Liver (tissue), 10 donors: ENCODE measurements at places on chromosomes 4 and X.

DNA sequence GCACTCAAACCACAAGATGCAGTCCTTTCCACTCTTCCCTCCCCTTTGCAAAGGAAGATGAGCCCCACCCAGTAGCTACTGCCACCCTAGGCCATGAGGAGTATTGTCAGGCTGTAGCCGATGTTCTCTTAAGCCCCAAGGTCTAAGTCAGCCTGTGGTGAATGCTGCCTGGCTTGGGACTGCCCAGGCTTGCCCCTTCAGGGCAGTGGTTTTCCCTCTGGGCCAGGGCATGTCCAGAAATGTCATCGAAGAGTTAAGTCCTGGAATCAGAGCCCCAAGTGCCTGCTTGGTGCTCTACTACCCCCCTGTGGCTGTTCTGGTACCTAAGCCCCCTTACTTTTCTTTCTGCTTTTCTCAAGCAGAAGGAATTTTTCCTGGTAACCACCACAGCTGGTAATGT lies 11.8 kb upstream of the PGK1 start:
- DNase-seq, result no peak
- H3K36me3 ChIP-seq, result no peaks in the 10 kb centered on the region
- no peak overlapping the region for H3K4me3 ChIP-seq
- H3K4me1 ChIP-seq, result no peaks in the 10 kb centered on the region
- H3K27me3 ChIP-seq, result no peaks in the 10 kb centered on the region
- H3K27ac ChIP-seq, result no peak overlapping the region

GRCh38 chr4:110248831-110249253 lies 50.4 kb upstream of the ELOVL6 start:
- H3K27ac ChIP-seq, result no peak overlapping the region
- H3K36me3 ChIP-seq, result no peaks in the 10 kb centered on the region
- no peak overlapping the region for H3K4me3 ChIP-seq
- DNase-seq, result peak; percentile 63
- H3K4me1 ChIP-seq, result peaks cover 23% of the 10 kb centered on the region
- H3K27me3 ChIP-seq, result no peaks in the 10 kb centered on the region

DNA sequence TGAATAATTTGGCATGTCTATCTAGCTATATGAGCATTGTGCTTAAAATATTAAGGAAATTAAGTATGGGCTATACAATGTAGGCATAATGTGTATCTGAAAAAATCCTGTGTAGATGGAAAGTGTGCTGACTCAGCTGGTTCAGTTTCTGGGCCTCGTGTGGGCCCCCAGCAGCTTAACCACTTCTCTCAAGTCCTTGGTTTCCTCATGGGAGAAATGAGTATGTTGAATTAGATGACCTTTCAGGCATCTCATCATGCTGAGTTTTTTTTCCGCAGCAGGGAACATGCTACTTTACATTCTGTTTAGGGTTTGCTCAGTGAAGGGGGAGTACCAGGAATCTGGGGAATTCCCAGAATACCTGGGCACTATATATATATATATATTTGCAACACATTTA lies 30.5 kb downstream of the RHOH start:
- no peaks in the 10 kb centered on the region for H3K36me3 ChIP-seq
- no peak overlapping the region for H3K4me3 ChIP-seq
- no peak overlapping the region for H3K27ac ChIP-seq
- no peak for DNase-seq
- H3K4me1 ChIP-seq, result no peaks in the 10 kb centered on the region

DNA sequence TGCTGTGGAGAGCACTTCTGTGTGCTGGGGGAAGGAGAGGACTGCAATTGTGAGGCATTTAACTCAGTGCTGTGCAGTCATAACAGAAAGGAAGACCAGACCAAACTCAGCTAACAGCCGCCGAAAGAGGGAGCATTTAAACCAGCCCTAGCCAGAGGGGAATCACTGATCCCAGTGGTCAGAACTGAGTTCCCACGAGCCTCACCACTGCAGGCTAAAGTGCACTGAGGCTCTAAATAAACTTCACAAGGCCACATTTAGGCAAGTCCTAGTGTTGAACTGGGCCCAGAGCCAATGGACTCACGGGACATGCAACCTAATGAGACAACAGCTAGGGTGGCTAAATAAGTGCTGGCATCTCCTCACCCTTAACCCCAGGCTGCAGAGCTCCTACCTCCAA lies 20.4 kb downstream of the IQCM start:
- H3K4me1 ChIP-seq, result peaks cover 2% of the 10 kb centered on the region
- no peaks in the 10 kb centered on the region for H3K36me3 ChIP-seq
- no peak overlapping the region for H3K4me3 ChIP-seq
- H3K27me3 ChIP-seq, result no peaks in the 10 kb centered on the region
- no peak overlapping the region for H3K27ac ChIP-seq

- H3K4me3 ChIP-seq, result no peak overlapping the region
- H3K4me1 ChIP-seq, result no peaks in the 10 kb centered on the region
- no peak for DNase-seq
- H3K36me3 ChIP-seq, result no peaks in the 10 kb centered on the region
- H3K27ac ChIP-seq, result no peak overlapping the region
- no peaks in the 10 kb centered on the region for H3K27me3 ChIP-seq
Measured at GRCh38 chr4:163878336-163879121, 384.0 kb downstream of the TMA16 start.

GRCh38 chrX:109873983-109874382 lies 128.9 kb upstream of the TMEM164 start:
- no peak for DNase-seq
- H3K27me3 ChIP-seq, result no peaks in the 10 kb centered on the region
- no peak overlapping the region for H3K27ac ChIP-seq
- no peaks in the 10 kb centered on the region for H3K36me3 ChIP-seq

DNA sequence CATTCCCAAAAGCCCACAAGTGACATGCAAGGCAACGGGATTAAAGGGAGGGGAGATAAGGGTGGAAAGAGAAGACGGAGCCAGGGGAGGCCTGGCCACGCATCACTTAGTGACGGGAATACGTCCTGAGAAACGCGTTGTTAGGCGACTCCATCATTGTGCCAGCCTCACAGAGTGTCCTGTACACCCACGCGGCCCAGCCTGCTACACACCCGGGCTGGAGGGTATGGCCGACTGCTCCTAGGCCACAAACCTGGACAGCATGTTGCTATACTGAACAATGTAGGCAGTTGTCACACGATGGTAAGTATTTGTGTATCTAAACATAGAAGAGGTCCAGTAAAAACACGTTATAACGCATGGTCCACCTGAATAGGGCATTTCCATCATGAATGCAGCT lies 23.4 kb downstream of the NSG1 start:
- no peaks in the 10 kb centered on the region for H3K4me1 ChIP-seq
- no peaks in the 10 kb centered on the region for H3K36me3 ChIP-seq

DNA sequence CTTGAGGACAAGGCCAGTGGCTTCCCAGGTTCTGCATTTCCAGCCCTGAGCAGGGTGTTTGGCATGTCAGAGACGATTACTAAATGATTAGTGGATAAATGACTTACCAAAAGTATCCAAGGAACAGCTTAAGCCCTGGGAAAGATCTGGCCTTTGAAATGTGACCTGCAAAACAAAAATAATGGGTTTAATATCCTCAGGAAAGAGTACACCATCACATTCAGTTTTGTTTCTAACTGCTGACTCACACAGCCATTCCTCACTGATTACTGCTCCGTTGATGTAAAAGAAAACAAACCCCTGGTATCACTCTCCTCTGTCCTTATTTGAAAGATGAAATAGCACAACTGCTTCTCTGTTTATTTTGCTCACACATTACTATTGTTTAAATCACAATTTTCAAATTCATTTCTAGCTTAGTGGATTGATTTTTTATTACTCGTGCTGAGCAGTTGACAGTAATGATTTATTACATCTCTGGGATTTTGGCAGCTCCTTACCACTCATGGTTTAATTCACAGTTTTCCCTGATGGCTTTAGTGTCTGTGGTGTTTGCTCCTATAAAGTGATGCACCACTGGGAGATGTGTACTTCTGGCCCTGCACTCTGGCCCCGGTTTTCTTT lies 117.0 kb downstream of the CBLL2 start:
- H3K4me1 ChIP-seq, result no peaks in the 10 kb centered on the region
- no peak overlapping the region for H3K4me3 ChIP-seq
- DNase-seq, result no peak
- no peak overlapping the region for H3K27ac ChIP-seq

DNA sequence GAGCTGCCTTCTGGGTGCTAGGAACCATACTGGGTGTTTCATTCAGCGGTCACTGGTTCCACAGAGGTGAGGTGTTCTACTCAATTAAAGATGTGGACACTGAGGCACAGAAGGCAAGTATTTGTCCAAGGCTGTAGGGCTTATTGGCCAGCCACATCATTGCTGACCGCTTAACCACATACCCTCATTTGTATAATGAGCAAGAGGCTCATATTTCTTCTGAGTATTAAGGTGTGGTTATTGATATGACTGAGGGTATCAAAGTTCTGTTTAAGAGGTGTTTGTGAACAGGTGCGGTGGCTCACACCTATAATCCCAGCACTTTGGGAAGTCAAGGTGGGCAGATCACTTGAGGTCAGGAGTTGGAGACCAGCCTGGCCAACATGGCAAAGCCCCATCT lies 14.3 kb downstream of the RNF4 start:
- H3K4me3 ChIP-seq, result no peak overlapping the region
- no peak overlapping the region for H3K27ac ChIP-seq
- H3K27me3 ChIP-seq, result no peaks in the 10 kb centered on the region
- DNase-seq, result no peak
- H3K36me3 ChIP-seq, result no peaks in the 10 kb centered on the region

DNA sequence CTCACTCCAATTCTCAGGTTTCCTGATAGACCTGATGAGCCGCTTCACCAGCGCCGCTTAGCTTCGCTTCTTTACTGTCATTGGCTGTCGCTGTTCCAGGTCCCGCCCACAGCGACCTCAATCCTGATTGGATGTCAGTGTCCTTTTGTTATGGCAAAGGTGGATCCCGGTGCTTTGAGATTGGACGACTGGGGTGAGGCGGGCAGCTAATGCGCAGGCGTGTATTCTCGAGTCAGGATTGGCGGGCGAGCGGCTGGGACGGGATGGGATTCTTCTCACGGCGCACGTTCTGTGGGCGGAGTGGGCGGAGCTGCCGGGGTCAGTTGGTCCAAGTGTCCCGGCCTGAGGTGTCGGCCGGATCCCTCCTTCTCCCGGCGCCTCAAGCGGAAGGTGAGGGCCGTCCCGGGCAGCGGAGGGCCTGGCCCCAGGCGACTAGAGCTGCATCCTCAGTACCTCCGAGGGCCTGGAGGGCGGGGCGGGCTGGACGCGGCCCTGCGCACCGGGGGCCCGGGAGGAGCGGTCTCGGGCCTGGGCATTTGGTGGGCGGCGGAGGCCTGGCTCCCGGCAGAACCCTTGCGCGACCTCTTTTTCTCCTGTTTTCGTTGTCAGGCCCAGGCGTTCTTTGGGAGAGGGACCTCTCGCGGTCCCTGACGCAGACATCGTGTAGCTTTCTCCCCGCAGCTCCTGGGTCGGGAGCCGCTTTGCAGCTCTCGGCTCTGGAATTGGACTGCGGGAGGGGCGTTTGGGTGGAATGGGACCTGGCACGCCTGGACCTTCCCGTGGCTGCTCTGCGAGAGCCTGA lies at the start of gene SCOC:
TSS of gene SCOC (plus strand) at position 319 of the 802 bp plus-strand sequence. CDS start 5,525 bp downstream, outside the sequence.
- no peaks in the 10 kb centered on the region for H3K36me3 ChIP-seq
- H3K27ac ChIP-seq, result peak within 1 kb of the TSS; percentile 89
- H3K4me3 ChIP-seq, result peak within 1 kb of the TSS; percentile 89

- H3K27ac ChIP-seq, result no peak overlapping the region
- no peaks in the 10 kb centered on the region for H3K4me1 ChIP-seq
- no peaks in the 10 kb centered on the region for H3K27me3 ChIP-seq
Measured at GRCh38 chrX:97229318-97229717, 345.6 kb downstream of the RPA4 start.

GRCh38 chr4:111269439-111269838 lies 646.6 kb upstream of the PITX2 start:
- no peaks in the 10 kb centered on the region for H3K4me1 ChIP-seq
- H3K4me3 ChIP-seq, result no peak overlapping the region
- no peaks in the 10 kb centered on the region for H3K27me3 ChIP-seq
- H3K36me3 ChIP-seq, result no peaks in the 10 kb centered on the region
- no peak for DNase-seq
- H3K27ac ChIP-seq, result no peak overlapping the region

GRCh38 chrX:125291124-125291523 lies 28.5 kb upstream of the TEX13C start:
- peaks cover 2% of the 10 kb centered on the region for H3K4me1 ChIP-seq
- H3K4me3 ChIP-seq, result no peak overlapping the region
- DNase-seq, result no peak
- no peaks in the 10 kb centered on the region for H3K27me3 ChIP-seq

GRCh38 chr4:106618956-106619355 lies 250.4 kb upstream of the GIMD1 start:
- H3K4me1 ChIP-seq, result no peaks in the 10 kb centered on the region
- no peak for DNase-seq
- no peak overlapping the region for H3K4me3 ChIP-seq

DNA sequence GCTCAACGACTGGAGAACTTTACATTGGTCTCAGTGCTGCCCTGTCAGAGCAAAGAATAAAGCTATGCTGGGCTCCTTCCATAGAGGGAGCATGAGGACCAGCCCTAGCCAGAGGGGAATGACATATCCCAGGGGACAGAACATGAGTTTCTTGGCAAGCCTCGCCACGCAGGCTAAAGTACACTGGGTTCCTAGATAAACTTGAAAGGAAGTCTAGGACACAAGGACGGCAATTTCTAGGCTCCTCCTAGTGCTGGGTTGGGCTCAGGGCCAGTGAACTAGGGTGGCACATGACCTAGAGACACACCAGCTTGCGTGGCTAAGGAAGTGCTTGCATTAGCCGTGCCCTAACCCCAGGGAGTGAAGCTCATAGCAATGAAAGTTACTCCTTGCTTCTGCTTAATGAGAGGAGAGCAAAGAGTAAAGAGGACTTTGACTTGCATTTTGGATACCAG lies 141.0 kb downstream of the MAB21L2 start:
- no peaks in the 10 kb centered on the region for H3K36me3 ChIP-seq
- H3K4me1 ChIP-seq, result peaks cover 14% of the 10 kb centered on the region
- no peak overlapping the region for H3K4me3 ChIP-seq
- peak overlapping the region; percentile 29 for H3K27ac ChIP-seq
- no peaks in the 10 kb centered on the region for H3K27me3 ChIP-seq

DNA sequence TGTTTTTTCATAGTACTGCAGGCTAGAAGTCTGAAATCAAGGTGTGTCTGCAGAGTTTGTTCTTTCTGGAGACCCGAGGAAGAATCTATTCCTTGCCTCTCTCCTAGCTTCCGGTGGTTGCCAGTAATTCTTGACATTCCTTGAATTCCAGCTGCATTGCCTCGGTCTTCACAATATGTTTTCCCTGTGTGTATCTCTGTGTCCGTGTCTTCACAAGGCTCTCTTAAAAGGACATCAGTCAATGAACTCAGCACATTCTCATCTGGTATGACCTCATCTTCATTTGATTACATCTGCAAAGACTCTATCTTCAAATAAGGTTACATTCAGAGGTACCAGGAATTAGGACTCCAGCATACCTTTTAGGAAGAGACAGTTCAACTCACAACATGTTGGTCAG lies 163.4 kb downstream of the BANK1 start:
- no peaks in the 10 kb centered on the region for H3K36me3 ChIP-seq
- no peaks in the 10 kb centered on the region for H3K27me3 ChIP-seq
- DNase-seq, result no peak
- no peak overlapping the region for H3K4me3 ChIP-seq
- H3K27ac ChIP-seq, result no peak overlapping the region

- no peaks in the 10 kb centered on the region for H3K36me3 ChIP-seq
- no peak overlapping the region for H3K4me3 ChIP-seq
- peaks cover 10% of the 10 kb centered on the region for H3K4me1 ChIP-seq
Measured at GRCh38 chr4:83489711-83490326, 4.9 kb upstream of the ABRAXAS1 start.

- H3K27ac ChIP-seq, result no peak overlapping the region
- no peak for DNase-seq
- H3K4me3 ChIP-seq, result no peak overlapping the region
Measured at GRCh38 chr4:158837527-158838141, 68.8 kb downstream of the FNIP2 start.

GRCh38 chr4:173765751-173766150 lies 235.7 kb upstream of the HAND2 start:
- no peak overlapping the region for H3K4me3 ChIP-seq
- H3K27ac ChIP-seq, result no peak overlapping the region
- no peaks in the 10 kb centered on the region for H3K36me3 ChIP-seq
- no peak for DNase-seq
- no peaks in the 10 kb centered on the region for H3K4me1 ChIP-seq
